ENCODE measurements at places on chromosomes 7 and 10.

DNA sequence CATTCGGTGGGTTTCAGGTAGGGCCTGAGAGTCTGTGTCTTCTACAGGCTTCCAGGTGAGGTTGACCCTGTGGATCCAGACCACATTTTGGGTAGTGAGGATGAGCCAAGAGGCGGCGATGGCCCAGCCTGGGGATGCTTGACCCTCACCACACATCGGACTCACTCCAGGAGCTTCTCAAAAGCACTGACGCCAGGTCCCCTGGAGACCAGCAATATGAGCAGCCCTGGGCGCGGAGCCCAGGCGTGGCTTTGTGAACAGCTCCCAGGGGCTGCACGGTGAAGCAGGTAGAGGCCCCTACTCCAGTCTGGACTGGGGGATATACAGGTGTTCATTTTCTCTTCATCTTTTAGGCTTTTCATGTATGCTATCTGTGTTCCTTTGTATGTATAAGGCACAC is 139.7 kb upstream of the PCBD1 start:
- DNase-seq = no peak

- DNase-seq = no peak
Measured at GRCh38 chr7:101018271-101019167, 1.4 kb upstream of the MUC17 start.

- no peak for DNase-seq
Measured at GRCh38 chr10:77350711-77351119, 286.9 kb downstream of the KCNMA1 start.

GRCh38 chr7:110988890-110989501 is 101.9 kb upstream of the LRRN3 start:
- no peak for DNase-seq

DNA sequence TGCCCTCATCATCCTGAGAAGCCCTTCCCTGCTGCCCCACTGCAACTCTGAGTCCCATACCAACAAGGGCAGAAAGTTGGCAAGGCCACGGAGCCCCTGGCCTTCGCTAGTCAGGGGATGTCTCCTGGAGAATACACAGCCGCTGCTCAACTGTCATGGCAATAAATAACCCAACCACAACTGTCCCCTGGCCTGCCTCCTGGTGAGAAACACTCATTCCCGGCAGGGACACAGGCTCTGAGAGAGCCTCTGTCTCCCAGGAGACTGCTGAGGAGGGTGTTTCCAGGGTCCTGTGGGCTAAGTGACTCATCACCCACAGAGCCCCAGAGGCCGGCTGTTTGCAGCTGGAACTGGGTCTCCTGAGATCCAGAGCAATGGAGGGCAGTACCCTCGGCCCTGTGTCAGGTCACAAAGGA is 354.1 kb downstream of the TNS3 start:
- DNase-seq = no peak

DNA sequence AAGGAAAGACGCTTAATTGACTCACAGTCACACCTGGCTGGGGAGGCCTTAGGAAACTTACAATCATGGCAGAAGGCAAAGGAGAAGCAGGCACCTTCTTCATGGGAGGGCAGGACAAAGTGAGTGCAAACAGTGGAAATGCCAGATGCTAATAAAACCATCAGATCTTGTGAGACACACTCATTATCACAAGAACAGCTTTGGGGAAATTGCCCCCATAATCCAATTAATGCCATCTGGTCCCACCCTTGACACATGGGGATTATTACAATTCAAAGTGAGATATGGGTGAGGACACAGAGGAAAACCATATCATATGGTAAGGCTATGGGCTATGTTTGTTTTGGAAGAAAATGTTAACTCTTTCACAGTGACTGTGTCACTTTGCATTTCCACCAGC is 1272.5 kb upstream of the CELF2 start:
- DNase-seq = no peak

DNA sequence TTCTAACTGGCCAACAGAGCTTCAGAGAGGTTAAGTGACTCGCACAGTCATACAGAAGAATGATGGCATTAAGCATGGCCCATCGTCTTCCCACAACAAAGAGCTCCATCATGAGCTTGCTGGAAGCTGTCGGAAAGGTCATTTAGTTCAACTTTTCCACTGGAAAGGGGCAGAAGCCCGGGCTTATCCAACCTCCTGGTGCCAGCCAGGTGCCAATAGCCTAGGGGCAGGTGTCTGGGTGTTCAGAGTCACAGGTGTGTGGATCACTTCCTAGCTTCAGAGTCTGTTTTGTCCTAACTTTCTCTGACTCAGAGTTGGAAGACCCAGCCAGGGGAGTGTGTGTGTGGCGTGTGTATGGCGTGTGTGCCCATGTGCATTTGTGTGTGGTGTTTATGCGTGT is 1.3 kb upstream of the TRPV6 start:
- no peak for DNase-seq

DNA sequence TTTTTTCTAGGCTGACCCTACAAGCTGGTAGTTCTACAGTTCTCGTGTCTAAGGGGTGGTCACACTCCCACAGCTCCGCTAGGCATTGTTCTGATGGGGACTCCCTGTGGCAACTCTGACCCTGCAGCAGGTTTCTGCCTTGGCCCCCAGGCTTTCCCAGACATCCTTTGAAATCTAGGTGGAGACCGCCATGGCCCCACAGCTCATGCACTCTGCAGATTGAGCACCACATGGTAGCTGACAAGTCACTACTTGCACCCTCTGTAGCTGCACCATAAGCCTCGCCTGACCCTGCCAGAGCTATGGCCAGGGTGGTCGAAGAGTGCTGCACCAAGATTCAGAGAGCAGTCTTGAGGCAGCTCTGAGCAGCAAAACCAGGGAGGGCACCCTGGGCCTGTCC is 275.6 kb downstream of the LHFPL3 start:
- no peak for DNase-seq

- DNase-seq = no peak
Measured at GRCh38 chr7:122438006-122438405, 133.5 kb upstream of the FEZF1 start.

DNA sequence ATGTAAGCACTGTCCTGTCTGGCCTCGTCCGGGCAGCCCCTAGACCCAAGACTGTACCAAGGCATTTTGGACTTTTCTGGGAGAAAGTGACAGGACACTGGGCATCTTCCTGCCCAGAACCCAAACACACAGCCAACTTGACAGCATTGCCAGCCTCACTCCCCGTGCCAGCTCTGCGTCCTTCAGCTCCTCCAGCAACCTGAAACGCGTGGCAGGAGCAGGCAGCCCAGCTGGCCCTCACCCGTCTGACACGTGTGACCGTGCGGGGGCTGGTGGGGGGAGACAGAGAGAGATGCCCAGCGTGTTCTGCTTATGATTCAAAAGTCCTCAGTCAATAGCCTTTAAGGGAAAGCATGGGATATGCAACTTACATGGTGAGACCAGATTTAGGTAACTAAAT is 50.3 kb upstream of the SLC29A3 start:
- no peak for DNase-seq

DNA sequence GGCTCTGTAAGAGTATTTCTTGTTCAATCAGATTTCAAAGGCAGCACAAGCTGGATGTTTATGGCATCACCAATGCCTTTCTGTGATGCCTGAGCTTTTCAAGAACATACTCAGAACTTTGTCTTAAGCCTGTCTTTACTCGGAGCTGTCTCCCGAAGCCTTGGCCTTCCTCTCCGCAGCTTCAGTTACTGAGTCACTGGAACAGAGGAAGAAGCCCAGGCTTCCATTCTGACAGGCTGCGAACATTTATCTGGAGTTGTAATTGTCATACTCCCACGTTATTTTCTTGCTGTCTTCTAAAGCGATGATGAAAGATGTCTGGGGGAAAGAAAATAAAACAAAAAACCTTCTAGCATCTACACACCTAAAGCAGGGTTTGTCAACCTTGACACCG is 43.9 kb downstream of the GRK5 start:
- no peak for DNase-seq

- DNase-seq = no peak
Measured at GRCh38 chr7:2438186-2438585, 34.8 kb downstream of the CHST12 start.

All from right renal pelvis (tissue), 4 donors.